ENCODE measurements at places on chromosomes 7 and 10. TPM values are rescaled to one million over a fixed set of nuclear protein-coding genes. Genes with fewer than 3 reads are reported as not detected.

Gene TAS2R38
- not detected for polyA plus RNA-seq

Gene TEX36
- not detected for polyA plus RNA-seq

Gene SPOCK2
- polyA plus RNA-seq: 0.40 TPM

Gene PIK3CG
- 0.81 TPM for polyA plus RNA-seq

Gene ZNF398
- 7.5 TPM for polyA plus RNA-seq

Gene ASB4
- not detected for polyA plus RNA-seq

Gene CPN1
- not detected for polyA plus RNA-seq

Gene EN2
- polyA plus RNA-seq: not detected
